ENCODE measurements at places on chromosomes 4 and X.
A peak's percentile ranks its signal among the peaks of the same experiment; 100 is the strongest.

GRCh38 chr4:98519268-98519977 is 139.0 kb downstream of the TSPAN5 start:
- no peak for DNase-seq

DNA sequence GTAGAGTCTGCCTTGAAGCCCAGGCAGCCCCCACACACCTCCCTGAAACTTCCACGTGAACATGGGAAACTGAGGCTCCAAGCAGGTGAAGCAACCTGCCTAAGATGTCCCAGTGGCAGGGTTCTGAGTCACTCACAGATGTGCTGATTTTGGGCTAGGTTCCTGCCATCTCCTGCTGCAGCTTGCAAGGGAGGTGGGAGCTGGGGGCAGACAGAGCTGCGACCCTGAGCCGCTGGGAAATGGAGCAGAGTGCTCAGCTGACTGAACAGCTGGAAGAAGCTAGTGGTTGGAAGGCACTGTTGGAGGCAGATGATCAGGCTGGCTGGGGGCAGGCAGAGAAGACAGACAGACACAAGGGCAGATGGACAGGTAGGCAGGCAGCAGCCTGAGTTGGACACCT is 3.6 kb upstream of the FATE1 start:
- no peak for DNase-seq

DNA sequence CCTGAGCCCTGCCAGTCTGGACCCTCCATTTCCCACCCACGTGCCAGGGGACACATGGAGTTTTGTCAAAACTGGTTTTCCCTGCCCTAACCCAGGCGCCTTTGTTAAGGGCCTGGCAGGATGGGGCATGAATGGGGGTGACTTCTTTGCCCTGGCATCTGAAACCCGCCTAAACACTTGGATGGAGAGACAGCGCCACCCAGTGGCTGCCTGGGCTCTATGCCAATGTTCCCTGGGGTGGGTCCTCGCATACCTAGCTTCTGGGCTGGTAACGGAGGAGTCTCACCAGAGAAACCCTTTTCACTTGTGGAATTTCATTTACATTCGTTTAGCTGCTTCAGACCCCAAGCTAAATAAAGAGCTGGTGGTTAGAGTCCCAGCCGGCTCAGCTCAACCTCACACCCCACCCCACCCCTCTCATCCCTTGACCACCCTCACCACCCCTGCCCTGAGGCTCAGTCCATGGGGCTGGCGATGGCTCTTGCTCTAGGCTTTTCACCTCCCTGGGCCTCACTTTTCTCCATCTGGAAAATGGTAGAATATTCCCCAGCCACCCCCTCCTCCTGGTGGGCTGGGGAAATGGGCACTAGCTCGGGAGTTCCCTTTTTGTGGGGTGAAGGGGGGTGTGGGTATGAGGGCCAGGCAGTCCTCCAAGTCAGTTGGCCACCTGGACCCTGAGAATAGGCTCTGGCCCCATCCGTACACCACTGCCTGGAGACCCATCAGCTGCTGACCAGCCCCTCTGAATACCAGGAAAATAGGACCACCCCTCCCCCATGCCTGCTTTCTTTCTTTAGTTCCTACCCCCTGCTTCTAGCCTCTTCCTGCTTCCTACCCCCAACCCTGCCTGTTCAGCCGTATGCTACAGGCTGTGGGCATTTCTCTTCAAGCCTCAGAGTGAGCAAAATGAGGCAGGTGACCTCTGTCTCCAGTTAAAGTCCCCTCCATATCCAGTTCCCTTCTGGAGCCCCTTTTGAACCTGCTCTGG is 57.1 kb upstream of the PJA1 start:
- DNase-seq = peak; percentile 71

GRCh38 chrX:78693012-78693411 is 33.9 kb upstream of the RTL3 start:
- no peak for DNase-seq

DNA sequence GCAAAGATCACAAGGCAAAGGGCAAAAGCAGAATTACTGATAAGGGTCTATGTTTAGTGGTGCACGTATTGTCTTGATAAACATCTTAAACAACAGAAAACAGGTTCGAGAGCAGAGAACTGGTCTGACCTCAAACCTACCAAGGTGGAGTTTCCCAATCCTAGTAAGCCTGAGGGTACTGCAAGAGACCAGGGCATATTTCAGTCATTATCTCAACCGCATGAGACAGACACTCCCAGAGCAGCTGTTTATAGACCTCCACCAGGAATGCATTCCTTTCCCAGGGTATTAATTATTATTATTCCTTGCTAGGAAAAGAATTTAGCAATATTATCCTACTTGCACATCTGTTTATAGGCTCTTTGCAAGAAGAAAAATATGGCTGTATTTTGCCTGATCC is 51.5 kb downstream of the NPNT start:
- DNase-seq = no peak

DNA sequence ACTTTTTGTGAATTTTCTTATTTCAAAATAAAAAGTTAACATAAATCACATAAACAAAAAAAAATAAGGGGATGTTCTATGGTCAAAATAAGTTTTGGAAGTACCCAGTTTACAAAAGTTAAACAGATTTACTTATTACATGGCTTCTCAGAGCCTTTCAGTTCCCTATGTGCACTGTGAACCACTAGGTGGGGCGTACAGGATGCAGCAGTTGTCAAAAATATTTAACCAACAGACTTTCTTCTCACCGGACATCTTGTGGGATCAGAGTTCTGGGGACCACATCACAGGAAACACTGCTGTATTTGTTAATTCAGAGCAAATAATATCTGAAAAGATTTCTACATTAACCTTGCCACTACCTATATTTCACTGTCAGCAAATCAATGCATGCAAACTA is 74.1 kb downstream of the SMARCA1 start:
- peak; percentile 0 for DNase-seq

GRCh38 chr4:182023469-182023868 is 219.7 kb upstream of the TENM3 start:
- DNase-seq = no peak

DNA sequence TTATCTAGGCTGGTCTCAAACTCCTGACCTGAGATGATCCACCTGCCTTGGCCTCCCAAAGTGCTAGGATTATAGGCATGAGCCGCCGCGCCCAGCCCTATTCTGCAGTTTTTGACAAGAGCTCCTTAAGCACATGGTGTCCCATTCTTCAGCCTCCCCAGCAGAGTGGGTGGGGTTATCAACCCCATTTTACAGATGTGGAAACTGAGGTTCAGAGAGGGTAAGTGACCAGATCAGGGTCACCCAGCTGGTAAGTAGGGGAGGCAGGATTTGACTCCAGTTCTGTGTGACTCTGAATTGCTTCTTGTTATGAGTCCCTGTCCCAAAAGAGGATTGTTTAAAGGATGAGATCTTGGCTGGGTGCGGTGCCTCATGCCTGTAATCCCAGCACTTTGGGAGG is 14.5 kb downstream of the MAN2B2 start:
- no peak for DNase-seq

DNA sequence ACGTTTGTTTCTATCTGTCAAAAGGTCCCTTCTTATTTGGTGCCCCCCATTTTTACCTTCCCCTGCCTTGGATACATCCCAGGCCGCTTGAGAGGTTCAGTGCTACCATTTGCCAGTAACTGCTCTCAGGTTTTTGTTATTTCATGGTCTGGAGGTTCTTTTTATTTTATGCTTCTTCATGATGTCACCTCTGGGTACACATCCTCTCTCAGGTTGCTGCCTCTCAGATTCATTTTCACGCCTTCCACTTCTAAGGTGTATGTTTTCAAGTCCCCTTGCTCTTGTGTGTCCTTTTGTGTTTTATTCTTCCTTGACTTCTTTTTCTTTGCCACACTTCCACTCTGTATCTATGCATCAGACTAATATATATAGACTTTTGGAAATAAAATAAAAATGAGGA is 640.1 kb upstream of the AADAT start:
- no peak for DNase-seq

DNA sequence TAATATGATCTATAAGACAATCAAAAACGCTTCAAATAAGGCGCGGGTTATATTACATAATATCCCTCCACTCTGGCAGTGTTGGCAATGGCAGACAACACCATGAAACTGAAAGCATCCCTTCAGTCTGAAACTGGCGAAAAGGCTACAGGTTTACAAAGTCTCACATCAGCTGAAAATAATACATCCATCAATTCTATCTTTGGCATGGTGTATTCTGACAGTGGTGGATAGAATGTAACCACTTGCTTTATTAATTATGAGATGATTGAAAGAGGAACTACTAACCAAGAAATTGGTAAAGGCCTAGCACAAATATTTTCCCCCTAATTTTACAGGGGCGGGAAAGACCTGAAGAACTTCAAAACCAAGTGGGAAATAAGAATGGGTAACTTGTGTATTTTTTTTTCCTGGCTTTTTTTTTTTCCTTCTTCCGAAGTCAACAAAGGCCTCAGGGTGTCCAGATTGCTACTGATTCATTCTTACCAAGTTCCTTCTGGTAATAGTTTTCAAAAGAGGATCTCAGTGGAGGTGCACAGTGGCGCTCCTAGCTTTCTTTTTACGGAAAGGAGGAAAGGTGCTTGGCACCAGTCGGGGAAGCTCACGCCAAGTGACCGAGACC is 728 bp downstream of the UBA6 start:
- peak; percentile 10 for DNase-seq

DNA sequence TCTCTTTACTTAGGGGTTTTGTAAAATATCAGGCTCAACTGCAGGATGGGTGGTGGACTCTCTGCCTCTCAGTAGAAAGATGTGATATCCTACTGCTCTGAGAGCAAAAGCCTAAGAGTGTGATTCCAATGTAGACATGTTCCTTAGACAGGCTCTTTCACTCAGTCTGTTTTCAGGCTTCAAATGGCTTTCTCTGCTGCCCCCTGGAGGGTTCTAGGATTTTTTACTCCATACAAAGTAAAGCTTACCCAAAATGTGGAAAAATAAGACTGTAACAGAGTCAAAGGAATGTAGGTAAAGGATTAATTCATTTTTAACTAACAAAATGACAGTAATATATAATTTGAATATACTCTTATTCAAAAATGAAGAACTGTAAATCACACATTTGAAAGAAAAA is 32.1 kb downstream of the ZGRF1 start:
- peak; percentile 72 for DNase-seq

DNA sequence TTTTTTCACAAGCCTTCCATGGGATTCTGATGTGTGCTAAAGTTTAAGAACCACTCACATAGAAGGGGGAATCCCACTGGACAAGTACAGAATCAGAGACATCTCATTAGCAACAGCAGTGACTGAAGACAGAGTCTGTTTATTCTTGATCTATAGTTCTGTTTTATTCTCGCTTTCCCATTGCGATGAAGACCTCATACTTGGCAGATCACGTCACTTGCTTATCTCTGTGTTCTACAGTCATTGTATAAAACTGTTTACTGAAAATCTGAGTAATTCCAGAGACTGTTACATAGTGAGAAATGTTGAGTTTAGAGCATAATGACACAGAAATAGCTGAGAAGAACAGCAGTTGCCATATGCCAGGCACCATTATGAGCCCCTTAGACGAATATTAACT is 185.5 kb downstream of the PTTG2 start:
- no peak for DNase-seq

GRCh38 chrX:96140796-96141195 is 543.8 kb upstream of the DIAPH2 start:
- no peak for DNase-seq

DNA sequence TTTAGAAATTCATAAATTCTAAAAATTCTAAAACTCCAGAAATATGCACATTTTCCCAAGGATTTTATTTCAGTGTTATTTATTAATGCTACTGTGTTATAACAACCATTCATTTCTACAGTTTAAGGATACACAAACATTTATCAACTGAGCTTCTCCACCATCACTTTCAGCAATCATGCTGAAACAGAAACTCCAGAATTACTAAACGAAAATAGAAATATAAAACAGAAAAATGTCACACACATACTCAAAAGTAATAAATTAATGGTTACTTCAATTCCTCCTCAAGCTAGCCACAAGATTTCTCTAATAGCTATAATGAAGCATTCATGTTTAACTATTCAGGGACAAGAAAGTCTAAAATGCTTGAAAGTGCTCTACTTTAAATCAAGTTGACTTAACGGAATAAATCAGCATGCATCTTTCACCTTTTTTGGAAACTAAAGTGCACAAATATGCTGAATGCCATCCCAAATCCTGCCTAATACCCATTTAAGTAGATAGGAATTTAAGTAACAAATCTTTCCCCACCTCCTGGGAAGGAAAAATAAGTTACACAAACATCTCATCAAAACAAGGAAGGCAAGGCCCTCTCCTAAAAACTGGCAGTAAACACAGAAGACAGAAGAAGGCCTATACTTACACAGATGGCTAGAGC is 563 bp downstream of the FAM13A start:
- no peak for DNase-seq

- no peak for DNase-seq
Observed at GRCh38 chrX:107199491-107199890, 6.7 kb downstream of the NUP62CL start.

- no peak for DNase-seq
Observed at GRCh38 chr4:89329280-89329679, 21.7 kb upstream of the GPRIN3 start.

DNA sequence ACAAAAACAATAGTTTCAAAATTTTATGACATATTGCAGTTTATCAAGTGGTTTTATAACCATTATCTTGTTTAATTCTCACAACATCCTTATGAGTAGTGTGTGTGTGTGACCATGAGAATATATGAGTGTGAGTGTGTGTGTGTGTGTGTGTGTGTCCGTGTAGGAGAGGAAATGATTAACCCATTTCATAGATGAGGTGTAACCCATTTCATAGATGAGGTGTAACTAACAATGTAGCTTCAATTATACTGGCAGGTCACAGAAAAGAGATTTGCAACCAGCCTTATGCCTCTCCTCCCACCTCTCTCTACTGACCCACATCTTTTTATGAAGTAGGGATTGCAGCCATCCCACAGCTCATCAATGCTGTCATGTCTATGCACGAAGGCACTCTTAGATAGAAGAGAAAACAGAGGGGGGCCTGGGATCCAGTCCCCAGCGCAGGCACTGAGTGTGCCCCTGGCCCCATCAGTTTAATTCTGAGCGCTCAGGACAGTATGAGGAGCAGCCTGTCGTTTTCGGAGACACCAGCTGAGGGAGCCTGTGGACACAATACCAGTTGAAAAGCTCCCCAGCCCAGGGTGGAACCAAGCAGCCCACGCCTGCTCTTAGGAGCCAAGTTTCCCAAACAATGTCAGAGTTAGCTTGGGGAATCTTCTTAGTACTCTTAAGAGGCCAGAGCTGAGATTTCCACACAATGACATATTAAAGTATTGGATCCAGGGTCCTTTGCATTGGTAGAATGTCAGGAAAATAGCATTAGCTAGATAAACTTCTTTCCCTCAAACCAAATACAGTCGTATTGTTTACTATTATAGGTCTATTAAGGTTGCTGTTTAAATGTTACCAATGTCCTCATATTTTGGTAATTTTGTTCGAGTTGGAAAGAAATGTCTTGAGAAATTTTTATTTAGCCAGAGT is 88.6 kb downstream of the PALLD start:
- peak; percentile 89 for DNase-seq

GRCh38 chrX:142233400-142233799 is 28.3 kb upstream of the MAGEC2 start:
- no peak for DNase-seq

DNA sequence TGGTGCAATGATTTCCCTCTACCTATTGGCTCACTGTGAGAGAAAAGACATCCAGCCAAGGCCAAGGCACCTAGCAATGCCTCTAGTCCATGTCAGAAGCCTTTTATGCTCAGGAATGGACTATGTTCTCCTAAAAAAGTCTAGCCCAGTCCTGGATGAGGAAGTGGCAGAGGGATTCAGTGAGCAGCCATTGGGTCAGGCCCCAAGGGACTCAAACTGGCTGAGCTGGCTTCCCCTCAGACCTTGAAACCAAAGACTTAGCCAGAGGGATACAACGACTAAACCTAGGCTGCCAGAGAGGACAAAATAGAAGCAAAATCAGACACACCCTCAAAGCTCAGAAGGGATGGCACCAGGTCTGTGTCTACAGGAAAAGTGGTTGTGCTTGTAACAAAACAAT is 49.1 kb downstream of the ARHGEF9 start:
- no peak for DNase-seq

- no peak for DNase-seq
Observed at GRCh38 chr4:150192986-150193385, 114.7 kb downstream of the DCLK2 start.
